ENCODE measurements at places on chromosomes 13 and 19.

DNA sequence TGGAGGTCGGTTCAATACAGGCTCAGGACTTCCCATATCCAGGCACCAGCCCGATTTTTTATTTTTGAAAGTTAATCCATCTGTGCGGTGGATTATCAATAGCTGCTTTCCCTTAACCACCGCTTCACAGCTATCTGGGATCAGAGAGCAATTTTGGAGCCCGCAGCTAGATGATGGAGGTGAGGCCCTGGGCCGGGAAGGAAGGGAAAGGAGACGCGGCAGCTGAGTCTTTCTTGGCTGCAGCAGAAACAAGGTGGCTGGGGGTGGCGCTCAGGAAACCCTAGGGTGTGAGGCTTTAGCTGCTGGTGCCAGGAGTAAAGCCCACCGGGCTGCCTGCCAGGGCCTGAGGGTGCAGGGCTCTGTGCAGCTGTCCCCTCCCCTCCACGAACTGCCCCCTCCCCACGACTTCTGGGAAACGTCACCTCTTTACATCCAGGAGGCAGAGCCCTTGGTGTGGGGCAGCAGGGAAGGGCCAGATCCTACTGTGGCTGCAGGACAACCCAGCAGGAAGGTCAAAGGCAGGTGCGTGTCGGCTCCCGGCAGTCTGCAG lies 307.0 kb downstream of the ZNF536 start:
- no peak for DNase-seq

GRCh38 chr19:16017138-16017490 lies 59.2 kb upstream of the TPM4 start:
- no peak for DNase-seq

DNA sequence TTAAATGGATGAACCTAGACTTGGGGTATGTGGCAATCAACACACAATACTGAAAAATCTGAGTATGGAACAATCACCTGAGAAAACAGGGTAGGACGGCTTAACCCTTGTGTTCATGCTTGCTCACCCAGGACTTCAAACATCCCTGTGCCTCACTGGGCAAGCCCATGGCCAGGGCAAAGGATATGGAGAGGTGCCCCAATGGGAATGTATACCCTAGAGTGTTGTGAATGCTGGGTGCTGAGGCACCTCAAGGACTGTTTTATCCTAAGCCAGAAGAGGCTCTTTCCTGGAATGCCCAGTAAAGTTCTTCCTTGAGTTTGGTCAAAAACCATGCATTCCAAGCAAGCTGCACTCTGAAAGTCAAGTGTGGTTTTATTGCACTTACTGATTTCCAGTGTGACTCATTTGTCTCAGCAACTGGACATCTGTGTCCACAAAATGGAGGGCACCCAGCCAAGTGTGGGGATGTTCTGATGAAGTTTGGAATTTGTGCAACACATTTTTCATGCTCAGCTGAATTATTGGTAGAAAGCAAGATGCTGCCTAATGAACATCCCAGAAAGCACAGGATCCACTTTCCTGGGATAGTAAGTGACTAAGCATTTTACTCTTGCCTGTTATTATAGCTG lies 531.3 kb downstream of the RFC3 start:
- DNase-seq: no peak

DNA sequence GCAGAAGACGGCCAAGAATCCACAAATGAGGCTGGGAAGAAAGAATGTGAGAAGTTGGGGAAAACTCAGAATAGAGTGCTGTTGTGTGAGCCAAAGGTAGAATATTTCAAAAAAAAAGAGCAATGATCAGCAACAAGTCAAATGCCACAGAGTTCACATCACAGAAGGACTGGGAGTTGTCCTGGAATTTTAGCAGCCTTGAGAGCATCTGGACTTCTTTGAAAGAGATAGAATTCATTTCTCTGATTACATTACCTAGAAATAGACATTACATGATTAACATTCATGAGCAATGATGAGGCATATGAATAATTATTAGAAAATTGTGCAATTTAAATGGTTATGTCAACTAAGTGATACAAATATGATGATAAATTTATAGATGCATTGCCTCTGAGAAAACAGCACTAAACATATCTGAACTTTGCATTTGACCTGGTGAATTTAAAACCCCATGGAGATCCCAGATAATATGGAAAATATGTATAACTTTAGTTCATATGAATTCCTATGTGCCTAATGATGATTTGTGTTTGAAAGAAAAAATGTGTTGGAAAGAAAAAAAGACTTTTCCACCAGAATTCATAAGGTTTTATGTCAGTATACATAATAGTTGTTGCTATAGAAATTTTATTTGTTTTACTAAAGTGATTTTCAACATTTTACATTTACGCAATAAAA lies 186.2 kb downstream of the POSTN start:
- DNase-seq: no peak

- no peak for DNase-seq
Observed at GRCh38 chr13:75186379-75186778, 295.6 kb downstream of the TBC1D4 start.

- no peak for DNase-seq
Observed at GRCh38 chr19:30375553-30376031, 3.4 kb downstream of the ZNF536 start.

DNA sequence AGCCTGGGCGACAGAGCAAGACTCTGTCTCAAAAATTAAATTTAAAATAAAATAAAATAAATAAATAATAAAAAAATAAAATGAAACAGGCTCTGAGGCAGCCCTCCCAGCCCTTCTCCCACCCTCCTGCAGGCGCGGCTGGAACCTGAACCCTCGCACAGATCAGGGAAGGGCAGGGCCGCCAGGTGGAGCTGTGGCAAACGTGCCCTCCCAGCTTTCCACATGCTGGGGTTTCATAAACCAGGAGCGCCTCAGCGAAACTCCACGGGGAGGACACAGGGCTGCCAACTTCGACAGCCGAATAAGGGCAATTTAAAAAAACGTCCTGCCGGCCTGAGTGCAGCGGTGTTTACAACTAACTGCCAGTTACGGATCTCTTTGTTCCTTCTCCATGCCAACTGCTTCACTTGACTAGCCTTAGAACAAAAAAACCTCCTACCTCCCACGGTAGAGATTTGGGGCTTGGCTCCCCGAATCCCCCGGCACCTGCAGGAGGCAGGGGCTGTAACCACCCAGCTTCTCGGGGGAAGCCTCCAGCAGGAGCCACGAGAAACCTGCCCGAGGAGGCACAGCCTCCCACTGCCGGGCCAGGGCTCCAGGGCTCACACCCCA lies 15.9 kb downstream of the ZNF787 start:
- DNase-seq: peak; percentile 74

DNA sequence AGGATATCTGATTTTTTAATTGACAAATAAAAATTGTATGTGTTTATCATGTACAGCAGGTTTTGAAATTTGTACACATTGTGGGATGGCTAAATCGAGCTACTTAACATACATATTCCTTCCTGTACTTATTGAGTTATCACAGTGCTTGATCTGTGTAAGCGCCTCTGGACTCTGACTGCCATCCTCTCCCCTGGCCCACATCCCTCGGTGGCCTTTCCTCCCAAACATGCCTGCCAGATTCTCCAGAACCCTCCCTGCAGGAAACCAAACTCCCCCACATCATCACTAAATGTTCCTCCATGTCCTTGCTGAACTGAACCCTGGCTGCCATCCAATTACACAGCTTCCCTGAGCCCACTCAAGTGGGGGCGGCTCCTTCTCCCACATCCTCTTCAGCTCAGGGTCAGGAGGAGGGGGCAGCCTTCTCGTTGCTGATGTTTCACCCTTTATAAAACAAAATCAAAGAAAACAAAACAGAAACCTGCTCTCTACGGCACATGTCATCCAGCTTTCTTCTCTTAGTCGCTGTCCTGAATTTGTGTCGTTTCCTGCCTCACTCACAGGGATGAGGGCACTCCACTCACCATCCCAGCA lies 97.1 kb upstream of the SPATA13 start:
- DNase-seq: peak; percentile 27

DNA sequence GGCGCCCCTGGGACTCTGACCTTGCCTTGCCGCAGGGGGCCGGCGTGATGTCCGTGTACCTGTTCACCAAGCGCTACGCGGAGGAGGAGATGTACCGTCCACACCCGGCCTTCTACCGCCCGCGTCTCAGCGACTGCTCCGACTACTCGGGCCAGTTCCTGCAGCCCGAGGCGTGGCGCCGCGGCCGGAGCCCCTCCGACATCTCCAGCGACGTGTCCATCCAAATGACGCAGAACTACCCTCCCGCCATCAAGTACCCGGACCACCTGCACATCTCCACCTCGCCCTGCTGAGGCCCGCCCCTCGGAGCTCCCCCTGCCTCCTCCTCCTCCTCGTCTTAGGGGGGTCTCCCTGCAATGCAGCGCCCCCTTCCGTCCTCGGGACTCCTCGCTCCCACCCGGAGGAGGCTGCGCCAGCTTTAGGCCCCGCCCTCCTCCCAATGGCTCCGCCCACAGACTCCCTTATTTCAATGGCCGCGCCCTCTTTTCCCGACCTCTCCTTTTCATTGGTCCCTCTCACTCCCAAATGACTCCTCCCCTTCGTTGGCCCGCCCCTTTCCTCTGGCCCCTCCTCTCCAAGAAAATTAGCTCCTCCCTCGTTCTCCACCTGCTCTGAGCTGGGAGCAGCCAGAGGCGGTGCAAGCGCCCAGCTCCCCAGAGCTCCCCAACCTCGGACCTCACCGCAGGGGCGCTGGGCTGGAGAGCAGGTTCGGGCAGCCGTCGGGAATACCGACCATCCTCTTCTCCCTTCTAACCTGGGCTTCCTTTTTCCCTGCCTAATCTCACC lies 20.5 kb upstream of the CACNG8 start:
- peak; percentile 21 for DNase-seq

DNA sequence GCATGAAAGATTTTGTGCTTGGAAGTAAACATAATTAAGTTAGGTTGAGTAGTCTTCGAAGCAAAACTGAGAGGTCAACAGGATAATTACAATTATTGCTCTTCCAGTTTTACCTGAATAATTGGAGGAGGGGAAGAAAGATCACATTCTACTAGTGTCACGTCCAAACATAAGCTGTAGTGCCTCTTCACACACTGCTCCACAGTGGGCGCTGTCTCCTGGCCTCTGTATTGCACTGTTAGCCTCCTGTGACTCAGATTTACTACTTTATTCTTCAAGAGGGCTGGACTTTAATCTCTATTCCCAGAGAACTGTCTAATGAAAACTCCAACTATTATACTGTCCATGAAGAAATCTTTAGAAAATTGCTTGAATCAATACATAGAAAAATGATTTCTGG lies 62.9 kb downstream of the TRPC4 start:
- no peak for DNase-seq

DNA sequence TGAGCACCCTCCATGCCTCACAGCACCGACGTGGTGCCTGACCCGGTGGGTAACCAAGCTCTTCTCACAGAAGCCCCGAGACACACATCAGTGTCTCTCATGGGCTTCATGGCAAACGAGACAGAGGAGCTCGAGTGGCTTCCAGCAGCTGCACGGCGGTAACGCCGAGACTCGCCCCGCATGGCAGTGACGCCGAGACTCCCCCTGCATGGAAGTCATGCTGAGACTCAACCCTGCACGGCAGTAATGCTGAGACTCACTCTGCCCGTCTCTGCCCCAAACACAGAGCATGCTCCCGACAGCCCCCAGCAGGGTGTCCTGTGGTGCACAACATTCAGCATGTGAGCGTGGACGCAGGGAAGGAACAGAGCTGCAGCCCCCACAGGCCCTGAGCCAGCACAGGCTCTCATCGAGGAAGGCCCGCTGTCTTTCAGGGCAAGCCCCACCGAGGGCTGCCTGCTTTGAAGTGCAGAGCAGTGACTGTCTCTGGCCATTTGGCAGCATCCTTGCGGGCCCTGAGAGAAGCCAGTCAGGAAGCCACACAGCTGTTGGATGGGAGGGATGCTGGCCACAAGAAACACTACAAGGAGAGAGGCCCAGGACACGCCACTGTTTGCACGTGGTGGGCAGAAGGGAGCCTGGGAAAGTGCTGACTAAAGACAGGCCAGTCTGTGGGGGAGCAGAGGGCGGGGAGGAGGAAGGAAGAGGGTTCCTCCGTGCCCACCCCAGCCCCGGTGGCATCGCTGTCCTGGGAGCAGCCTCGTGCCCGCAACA lies 9.5 kb downstream of the GAS6 start:
- peak; percentile 61 for DNase-seq

DNA sequence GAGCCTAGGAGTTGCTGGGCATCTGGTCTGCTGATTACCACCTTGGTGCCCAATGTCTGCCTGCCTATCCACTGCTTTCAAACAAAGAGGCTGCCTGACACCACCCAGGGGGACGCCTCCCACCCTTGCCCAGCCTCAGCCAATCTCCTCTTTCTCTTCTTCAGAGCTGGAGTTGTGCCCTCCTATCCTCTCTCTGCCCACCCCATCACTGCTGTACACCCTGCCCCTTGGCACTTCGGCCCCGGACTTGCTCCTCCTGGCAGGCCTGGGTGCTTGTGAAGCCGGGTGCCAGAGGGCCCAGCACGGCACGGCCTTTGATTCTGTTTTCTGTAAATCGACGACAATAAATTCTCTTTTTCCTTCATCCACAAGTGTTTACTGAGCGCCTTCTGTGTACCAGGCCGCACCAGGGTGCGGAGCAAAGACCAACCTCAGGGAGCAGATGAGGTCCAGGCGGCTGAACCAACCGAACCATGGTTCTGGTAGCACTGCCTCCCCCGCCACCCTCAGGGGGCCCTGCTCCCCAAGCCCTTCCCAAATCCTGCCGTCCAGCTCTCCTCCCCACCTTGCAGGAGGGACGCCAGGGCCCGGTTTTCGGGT lies 5.0 kb downstream of the RNF225 start:
- DNase-seq: peak; percentile 16

DNA sequence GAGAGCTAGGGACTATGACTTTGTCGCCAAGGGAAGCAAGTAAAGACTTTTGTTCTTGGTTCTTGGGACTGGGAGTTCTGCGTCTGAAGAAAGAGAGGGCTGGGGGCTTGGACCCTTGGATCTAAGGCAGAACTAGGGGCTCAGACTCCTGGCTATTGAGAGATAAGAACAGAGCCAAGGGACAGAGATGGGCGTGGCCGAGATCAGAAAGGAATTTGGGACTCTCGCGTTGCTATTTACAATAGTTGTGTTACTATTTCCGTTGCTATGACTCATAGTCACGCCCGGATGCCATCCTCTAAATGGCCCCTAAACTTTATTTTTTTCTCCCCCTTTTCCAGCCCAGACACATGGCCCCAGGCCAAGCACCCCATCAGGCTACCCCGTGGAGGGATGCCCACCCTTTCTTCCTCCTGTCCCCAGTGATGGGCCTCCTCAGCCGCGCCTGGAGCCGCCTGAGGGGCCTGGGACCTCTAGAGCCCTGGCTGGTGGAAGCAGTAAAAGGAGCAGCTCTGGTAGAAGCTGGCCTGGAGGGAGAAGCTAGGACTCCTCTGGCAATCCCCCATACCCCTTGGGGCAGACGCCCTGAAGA lies 759 bp downstream of the PPP1R15A start:
- DNase-seq: peak; percentile 91

DNA sequence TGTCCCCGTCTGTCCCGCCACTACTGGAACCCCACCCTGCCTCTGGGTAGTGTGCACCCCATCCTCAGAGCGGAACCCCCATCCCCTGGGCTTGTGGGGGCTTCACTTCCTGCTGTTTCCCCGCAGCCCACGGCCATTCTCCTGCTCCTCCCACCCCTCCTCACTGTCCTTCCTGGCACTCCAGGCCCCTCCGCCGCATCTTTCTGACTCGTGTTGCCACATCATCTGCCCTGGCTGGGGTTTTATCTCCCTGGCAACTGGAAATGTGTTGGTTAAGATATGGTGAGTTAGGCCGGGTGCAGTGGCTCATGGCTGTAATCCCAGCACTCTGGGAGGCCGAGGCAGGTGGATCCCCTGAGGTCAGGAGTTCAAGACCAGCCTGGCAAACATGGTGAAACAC lies 37.3 kb downstream of the KDM4B start:
- DNase-seq: no peak

Measured in suppressor macrophage treated with lipopolysaccharide for 1 hour (primary cell).